NCI-H82 (cell line): ENCODE measurements at places on chromosomes 6 and 20.
A peak's percentile ranks its signal among the peaks of the same experiment; 100 is the strongest.

DNA sequence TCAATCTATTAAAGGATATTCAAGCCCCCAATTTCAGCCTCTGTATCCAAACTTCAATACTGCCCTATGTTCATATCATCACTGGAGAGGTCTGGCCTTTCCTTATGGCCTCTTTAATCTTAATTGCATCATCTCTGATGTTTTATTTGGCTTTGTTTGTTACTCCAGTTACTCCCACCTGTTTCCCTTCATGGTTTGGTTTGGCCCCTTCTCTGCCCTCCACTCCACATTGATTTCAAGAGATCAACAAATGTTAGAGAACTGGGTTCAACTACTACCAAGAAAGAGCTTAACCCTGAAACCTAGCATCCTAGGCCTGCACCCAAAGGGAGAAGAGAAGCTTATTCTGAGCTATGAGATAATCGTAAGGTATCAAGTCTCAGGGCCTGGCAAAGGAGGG, 221.6 kb downstream of the LAMA2 start:
- DNase-seq = no peak

DNA sequence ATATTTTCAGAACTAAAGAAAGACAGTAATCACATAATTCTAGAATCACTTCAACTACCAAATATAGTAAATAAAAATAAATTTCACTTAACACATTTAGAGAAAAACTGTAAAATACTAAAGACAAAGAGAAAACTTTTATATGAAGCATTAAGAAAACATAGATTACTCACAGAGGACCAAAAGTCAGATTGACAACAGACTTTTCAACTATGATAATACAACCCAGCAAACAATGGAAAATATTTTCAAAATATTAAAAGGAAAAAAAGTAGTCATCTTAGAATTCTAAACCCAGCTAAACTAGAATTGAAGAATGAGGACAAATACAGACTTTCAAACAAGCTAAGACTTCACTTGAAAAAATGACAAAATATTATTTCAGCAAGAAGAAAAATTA, 164.8 kb upstream of the ARID1B start:
- DNase-seq = no peak

DNA sequence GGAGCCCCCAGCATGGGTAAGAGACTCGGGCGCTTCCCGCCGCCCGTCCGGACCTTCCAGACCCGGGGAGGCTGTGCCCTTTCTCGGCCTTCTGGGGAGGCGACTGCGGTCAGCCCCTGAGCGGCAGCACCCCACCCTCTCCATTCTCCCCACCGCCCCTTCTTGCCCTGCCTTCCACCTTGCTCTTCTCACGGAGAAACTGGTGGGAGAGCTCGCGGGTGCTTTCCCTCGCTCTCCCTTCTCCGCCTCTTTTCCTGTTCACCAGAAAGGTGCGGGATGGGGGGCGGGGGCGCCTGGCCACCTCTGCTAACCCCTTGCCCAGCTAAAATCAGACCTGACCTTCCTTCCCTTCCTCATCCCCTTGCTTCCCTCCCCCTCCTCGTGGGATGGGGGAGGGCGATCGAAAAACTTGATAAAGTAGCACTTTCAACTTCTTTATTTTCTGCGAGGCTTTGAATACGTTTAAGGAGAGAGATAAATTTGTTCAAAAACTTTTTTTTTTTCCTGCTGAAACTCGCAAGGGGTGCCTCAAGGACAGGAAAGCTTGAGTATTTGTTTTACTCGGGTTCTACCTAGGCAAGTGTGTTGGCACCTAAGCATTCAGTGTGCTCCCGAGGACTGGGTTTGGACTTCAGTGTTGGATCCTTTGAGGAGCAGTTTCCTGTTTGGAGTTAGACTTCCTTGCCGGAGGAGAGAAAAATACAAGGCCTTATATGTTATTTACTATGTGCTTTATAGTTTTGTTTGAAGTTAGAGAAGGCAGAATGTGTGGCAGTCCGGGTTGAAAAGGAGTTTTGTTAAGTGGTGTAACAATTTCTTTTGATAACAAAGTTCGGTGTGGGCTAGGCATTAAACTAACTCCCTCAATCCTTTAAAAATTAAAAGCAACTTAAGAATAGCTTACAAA, 897 bp downstream of the CD2AP start:
- peak; percentile 50 for DNase-seq

DNA sequence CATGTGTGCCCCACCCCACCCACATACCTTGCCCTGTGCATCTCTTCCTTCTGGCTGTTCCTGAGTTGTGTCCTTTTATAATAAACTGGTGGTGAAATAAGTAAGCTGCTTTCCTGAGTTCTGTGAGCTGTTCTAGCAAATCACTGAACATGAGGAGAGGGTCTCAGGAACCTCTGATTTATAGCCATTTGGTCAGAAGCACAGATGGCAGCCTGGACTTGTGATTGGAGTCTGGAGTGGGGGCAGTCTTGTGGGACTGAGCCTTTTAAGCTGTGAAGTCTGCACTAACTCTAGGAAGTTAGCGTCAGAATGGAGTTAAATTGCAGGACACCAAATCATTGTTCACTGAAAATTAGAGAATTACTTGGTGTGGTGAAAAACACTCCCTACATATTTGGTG, 245.4 kb downstream of the LRFN2 start:
- DNase-seq = peak; percentile 94

- no peak for DNase-seq
Measured at GRCh38 chr20:36951979-36952738, 651 bp upstream of the SAMHD1 start.

DNA sequence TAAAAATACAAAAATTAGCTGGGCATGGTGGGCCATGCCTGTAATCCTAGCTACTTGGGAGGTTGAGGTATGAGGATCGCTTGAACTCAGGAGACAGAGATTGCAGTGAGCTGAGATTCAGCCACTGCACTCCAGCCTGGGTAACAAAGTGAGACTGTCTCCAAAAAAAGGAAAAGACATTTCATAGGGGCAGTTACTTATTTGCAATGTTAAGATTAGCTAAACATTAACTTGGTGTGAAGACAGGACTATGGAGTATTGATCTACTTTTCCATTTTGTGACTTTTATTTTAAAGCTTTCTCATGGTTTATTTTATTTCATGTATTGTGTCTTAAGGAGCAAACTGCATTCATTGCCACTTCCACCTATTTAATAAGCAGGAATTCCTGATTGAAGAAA, 153.0 kb downstream of the UTRN start:
- DNase-seq = no peak
